ENCODE measurements at places on chromosomes 3 and 15.

DNA sequence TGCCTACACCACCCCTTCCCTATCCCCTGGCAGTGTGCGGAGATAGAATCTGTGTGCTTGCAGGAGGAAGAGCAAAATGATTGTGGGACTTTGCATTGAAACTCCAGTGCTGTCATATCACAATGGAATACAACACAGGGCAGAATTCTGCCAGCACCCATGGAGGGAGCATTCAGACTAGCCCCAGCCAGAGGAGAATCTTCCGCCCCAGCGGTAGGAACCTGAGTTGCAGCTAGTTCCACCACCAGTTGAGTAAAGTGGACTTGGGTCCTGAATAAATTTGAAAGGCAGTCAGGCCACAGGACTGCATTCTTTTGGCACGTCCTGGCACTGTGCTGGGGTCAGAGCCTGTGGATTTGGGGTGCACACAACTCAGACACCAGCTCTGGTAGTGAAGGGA, 27.5 kb downstream of the NCBP2 start:
- DNase-seq = no peak

GRCh38 chr15:91711384-91712033, 142.0 kb upstream of the SLCO3A1 start:
- no peak for DNase-seq

DNA sequence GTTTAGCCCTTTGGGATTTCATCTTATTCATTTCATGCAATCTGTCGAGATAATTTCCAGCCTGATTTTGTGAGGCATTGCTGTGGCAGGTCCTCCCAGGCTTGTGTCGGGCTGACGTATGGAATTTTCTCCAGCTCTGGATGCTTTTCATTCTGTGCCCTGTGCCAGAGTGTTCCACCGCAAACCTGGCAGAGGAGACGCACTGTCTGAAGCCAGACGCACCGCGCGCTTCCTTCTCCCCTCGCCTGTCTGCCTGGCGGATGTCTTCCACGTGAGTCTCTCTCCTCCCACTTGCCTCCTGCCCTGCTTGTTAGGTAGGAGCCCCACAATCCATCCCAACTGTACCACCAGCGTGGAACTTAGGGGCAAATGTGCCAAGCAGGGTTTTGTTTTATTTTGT, 20.1 kb upstream of the GLCE start:
- no peak for DNase-seq

GRCh38 chr15:58401276-58401675, 30.5 kb upstream of the LIPC start:
- DNase-seq = no peak

DNA sequence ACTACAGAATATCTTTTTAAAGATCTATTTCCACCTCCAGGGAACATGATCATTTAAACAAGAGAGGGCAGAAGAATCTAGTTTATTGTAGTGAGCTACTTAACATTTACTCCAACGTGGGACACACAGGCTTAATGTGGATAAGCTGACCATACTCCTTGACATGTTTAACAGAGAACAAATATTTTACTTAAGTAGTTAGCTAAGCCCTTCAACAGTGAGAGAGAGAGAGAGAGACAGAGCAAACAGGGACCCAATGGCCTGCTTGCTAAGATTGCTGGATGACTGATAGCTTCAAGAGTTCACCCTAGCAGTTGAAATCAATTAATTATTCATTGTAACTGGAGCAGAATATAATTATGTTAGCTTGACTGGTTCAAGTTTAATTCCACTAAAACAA, 158.6 kb downstream of the ADAM10 start:
- no peak for DNase-seq

- DNase-seq = no peak
These were observed 318.6 kb downstream of the FGF12 start for GRCh38 chr3:192408647-192409200.

DNA sequence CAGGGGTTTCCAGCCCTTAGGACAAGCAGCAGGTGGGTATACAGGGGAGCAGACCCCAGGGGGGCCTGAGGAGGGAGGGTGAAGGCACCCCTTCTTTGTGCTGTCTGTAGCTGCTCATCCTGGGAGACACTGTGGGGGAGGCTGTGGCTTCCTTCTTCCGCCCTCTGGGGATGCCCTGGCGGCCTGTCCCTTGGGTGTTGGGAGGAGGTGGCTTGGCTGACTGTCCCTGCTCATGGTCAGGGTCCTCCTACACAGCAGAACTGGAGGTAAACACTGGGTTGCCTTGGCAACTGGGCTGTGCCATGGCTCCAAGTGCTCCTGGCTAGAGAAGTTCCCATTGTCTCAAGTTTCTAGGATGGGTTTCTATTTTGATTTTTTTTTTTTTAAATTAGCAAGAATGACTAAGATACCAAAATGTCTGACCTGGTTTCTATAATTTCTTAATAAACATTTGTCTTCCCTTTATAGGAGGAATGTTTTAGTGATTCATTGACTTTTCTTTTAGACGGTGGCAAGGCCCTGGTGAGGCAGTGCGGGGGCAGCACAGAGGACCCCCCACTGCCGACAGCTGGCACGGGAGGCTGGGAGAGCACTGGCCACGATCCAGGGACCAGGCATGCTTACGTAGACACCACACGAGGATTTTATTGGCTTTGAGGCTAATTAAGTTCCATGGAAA, 12.4 kb downstream of the KLF13 start:
- DNase-seq = peak; percentile 86

Measured in kidney tubule cell (primary cell).